ENCODE measurements at places on chromosomes 13 and 19.

DNA sequence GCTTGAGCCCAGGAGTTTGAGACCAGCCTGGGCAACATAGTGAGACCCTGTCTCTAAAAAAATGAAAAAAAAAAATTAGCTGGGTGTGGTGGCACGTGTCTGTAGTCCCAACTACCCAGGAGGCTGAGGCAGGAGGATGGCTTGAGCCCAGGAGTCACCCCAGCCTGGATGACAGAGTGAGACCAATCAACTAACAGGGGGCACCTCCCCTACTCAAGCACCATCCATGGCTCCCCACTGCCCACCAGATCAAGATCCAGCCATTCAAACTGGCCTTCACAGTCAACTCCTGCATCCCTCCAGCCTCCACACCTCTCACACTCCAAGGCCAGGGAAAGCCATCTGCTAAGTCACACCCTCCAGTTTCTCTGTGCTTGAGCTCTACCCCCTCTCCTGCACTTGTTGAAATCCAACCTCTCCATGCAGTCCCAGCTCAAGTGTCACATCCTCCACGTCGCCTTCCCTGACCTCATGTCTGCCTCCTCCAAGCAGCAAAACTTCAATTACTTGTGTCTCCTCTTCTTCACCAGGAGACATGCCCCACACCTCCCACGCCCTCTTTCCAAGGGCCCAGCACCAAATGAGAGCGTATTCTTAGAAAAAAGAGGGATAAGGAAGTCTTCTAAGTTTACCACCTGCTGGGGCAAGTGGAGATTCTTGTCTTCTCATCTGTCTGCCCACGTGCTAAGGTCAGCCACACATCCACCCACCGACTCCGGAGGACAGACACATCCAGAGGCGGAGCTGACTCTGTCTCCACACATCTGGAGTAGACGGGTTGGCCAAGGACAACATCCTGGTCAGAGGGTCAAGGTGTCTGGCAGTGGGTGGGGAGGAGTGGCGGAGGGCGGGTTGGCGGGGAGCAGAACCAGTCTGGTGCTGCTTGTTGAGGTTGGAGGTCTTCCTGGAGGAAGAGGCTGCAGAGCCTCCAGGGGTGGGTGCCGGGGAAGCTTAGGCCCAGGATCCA, 974 bp upstream of the CYP4F22 start:
- DNase-seq = no peak

- DNase-seq = no peak
These were observed 32.9 kb upstream of the ARHGEF7 start for GRCh38 chr13:111082240-111082639.

DNA sequence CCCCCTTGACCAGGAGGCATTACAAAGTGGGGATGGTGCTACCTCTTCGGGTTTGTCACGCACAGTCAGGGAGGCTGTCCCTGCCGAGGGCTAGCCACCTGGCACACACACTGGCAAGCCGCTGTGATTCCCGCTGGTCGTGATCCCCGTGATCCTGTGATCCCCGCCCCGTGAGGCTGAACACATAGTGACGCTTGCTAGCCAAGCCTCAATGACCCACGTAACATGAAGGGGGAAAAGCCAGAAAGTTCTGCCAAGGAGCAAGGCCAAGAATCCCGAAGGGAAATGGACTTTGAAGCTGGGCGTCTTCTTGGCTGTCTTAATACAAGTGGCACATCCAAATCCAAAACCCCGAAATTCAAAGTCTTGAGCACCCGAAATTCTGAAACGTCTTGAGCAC, 13.7 kb downstream of the LDLR start:
- no peak for DNase-seq

DNA sequence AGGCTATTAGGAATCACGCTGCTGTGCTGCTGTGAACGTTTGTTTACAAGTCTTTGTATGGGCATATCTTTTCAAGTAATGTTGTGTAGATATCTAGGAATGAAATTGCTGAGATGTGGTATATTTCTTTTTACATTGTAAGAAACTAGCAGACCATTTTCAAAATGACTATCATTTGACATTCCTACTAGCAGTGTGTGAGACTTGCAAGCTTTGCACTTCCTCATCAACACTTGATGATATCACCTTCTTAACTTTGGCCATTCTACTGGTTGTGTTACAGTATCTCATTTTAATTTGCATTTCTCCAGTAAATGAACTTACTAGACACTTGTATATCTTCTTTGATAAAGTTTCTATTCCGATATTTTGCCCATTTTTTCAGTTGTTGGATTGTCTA, 12.1 kb downstream of the METTL21C start:
- DNase-seq = no peak

GRCh38 chr13:98384739-98385138, 192.2 kb downstream of the STK24 start:
- peak; percentile 3 for DNase-seq

- DNase-seq = no peak
These were observed 25.6 kb upstream of the NDFIP2 start for GRCh38 chr13:79455331-79455730.

- no peak for DNase-seq
These were observed at the start of gene ALOX5AP for GRCh38 chr13:30735025-30735871. TSS of gene ALOX5AP (plus strand) at chr13:30735543. CDS start at chr13:30735606, 63 bp downstream.

Data from Daoy (cell line).